AG20443 (cell line): ENCODE measurements at places on chromosomes 11 and 22.
A peak's percentile ranks its signal among the peaks of the same experiment; 100 is the strongest.

- peak; percentile 78 for DNase-seq
These were observed 144.9 kb upstream of the SESN3 start for GRCh38 chr11:95375886-95376285.

DNA sequence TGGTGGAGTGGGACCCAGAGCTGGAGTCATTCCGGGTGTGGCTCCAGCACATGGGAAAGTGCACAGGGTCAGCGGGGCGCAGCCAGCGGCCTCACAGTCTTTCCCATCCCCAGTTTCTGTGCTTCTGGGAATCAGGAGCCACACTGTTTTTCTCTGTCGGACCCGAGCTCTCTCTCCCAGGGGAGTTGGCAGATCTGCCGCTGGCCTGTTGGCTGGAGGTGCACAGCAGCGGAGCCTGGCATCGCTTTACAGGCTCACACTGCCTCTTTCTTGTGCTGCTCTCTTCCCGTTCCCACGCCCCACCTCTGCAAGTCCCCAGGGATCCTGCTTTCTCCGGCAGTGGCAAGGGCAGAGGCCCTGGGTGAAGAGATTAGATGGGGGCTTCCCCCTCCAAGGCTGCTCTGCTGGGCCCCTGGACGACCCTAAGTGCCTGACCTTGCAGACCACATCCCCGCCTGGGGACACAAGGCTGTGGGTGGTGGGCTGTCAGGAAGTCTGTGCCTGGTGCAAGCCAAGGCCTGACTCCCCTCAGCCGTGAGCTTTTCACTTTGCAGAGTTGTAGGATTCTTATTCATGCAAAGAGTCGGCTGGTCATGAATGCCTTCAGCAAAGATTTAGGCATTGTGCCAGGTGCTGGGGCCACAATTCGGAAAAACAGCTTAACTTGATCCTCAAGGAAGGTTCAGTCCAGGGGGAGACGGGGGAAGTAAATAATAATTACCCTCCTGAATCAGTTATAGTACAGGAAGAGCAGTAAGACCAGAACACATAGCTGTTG is 116.3 kb downstream of the TIMP3 start:
- DNase-seq, result no peak

- peak; percentile 49 for DNase-seq
These were observed 108.4 kb downstream of the GGTLC2 start for GRCh38 chr22:22752556-22753477.

- no peak for DNase-seq
These were observed 12.1 kb upstream of the CACNG2 start for GRCh38 chr22:36715647-36716046.

DNA sequence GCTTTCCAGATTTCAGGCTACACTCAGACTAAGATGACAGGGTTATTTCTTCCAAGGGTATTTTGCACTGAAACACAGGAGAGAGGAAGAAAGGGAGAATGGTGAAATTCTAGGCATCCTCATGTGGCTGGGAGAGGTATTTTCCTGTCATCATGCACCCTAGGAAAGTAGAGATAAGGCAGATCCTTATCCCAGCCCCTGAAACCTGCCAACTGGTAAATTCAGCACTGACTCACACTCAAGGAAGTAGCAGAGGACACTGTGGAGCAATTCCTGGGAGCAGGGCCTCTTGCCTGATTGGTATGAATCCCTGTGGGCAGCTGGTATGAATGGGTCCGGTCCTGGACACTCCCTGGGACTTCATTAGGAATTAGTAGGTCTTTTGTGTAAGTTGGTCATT is 37.6 kb upstream of the SLC5A1 start:
- peak; percentile 22 for DNase-seq

GRCh38 chr11:132549561-132549960 is 982.7 kb downstream of the OPCML start:
- no peak for DNase-seq
